ENCODE measurements at places on chromosomes 1 and 21.

- no peak for DNase-seq
Observed at GRCh38 chr1:194929357-194929756, 1678.9 kb downstream of the KCNT2 start.

- DNase-seq = no peak
Observed at GRCh38 chr1:153648000-153648643, 10.4 kb upstream of the SNAPIN start.

DNA sequence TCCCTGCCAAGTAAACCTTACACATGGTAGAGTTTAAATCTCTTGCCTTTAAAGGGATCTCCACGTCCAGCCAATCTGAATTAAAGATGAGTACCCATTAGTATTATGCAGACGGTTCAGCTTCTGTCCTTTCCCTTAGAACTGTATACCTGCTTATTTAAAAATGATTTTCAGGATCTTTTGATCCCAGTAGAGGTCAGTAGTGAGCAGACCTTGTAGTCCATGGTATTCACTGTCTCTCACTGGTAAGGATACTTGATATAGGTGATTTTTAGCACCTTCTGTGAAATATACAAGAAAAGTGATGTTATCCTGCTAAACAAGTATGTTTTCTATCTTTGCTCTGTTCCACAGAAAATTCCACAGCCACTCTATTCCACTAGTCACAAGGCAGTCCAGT lies 1211.6 kb upstream of the ADGRL4 start:
- DNase-seq = no peak

GRCh38 chr1:243217349-243217748 lies 37.7 kb downstream of the CEP170 start:
- DNase-seq = no peak

DNA sequence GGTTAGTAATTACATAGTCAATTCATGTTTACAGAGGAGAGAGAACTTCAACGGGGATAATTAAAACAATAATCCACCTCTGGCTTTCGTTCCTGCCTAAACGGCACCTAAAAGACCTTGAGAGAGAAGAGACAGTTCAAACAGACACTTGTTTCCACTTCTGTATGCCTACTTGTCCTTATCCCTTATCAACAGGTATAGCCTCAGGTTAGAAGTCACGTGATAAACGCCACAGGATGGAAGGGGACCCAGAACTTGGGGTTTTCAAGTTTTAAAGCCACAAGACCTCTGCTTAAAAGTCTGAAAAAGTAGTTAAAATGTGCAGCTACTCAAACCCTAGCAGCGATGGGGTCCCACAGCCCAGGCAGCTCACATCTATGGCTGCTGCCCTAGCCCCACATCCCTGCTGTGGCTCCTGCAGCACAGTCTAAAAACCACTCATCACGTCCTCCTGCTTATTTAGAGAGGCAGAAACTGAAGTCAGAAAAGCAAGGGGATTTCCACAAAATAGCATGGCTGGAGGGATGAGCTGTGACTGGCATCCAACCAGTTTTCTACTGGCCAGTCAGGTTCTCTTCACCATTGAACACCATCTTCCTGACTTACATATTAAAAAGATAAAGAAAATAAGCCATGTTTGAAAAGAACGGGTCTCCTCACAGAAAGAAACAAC lies 51.2 kb upstream of the SEC16B start:
- DNase-seq = no peak

- DNase-seq = peak; percentile 39
Observed at GRCh38 chr1:234980645-234981396, 147.8 kb downstream of the TOMM20 start.

DNA sequence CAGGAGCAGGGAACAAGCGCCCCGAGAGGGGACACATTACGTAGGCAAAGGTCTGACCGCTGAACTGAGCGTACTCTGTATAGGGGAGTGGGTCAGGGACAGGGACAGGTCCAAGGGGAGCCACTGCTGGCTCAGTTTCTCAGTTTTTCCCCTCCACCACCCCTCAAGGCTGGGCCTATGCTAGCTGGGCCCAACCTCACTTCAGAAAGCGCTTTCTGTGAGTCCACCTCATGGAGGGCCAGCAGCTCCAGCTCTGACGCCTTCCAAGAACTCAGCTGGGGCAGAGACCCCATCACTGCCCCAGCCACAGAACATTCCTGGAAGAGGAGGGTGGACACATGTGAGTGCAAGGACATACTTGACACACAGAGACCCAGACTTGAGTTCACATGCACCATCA lies 242.0 kb downstream of the FOXD2 start:
- no peak for DNase-seq

DNA sequence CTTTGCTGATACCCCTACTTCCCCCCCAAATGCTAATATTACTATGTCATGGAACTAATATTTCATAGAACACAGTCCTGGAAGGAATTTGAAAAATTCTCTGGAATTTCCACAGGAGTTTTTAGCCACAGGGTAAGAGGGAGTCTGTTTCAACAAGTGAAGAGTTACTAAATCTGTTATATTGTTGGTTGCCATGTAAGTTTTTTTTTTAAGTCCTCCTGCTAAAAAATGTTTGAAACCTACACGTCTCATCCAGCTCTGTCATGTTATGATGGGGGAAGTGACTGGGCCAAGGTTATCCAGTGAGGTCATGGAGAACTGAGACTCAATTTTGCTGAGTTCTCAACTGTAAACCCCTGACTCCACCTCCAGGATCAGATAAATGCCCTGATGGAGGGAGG lies 60.8 kb upstream of the USP24 start:
- DNase-seq = no peak

DNA sequence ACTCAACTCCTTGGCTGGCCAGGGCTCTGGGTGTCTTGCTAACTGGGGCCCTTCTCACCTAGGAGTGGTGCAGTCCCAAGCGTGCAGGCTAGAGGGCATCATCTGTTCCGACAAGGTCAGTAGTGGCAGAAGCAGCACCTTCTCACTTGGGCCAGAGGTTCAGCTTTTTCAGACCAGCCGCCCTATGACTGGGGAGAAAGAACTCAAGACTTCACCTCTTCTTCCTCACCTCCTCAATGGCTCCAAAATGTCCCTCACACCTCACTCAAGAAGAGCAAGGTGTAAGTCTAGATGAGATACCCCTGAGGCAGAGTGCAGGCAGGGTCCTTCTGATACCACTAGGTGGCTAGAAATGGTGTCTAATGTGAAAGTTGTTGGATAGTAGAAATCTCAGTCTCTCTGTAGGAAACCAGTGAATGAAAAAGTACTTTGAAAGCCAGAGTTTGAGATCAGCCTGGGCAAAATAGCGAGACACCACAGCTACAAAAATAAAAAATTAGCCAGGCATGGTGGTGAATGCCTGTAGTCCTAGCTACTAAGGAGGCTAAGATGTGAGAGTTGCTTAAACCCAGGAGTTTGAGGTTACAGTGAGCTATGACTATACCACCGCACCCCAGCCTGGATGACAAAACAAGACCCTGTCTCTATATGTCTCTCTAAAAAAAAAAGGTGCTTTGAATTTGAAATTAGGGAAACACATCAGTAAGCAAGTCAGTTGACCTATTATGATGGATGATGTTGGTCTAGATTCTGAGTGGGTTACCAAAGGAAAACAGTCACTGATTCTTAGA lies 8.6 kb upstream of the IL20 start:
- no peak for DNase-seq
